ENCODE measurements at places on chromosomes 6 and 20.

GRCh38 chr6:34425132-34425497 lies 754 bp downstream of the RPS10 start:
- DNase-seq, result no peak

DNA sequence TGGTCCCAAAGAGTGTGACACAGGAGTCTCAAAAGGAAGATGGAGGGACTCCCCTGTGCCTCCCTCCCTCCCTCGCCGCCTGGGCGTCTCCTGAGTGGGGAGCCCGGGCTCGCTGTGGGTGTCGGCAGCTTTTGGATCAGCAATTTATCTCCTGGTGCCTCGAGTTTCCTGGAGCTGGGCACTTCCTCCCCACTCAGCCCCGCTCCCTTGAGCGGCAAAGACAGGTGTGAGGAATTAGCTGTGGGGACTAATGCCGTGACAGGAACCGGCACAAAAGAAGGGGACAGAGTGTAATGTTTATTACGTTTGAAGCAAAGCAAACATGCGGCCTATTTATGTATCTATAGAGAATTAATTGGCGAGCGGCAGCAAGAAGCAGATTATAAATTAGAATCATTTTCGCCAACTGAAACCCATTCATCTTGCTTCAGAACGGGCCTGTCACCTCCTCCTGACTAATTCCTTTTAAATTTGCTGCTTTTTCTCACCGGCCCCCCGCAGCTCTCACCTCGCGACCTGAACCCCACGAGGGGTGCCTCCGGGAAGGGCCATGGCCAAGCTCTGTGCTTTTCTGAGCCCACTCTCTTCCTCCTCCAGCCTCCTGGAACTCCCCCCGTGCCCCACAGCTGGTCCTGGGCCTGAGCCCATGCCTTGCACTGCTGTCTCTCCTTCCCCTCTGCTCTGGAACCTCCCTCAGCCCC lies 8.8 kb upstream of the CDH22 start:
- DNase-seq, result no peak

DNA sequence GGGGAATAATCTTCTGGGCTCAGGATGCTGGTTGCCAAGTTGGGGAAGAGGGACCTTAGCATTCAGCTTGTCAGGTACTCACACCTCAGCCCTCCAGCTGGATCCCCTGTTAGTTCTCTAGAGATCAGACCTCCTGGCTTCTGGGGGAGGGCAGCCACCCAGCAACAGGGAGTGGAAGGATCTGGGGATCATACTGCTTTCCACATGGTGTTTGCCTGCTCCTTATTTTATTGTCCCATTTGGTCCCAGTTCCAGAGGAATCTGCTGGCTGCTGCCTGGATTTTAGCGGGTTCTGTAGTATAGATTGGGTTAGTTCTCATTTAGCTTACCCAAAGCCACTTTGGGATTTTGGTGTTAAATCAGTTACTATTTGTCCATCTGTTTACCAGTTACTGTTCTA lies 29.3 kb downstream of the KAT14 start:
- no peak for DNase-seq

- DNase-seq, result no peak
These were observed 68.0 kb downstream of the BMP7 start for GRCh38 chr20:57198132-57199072.

DNA sequence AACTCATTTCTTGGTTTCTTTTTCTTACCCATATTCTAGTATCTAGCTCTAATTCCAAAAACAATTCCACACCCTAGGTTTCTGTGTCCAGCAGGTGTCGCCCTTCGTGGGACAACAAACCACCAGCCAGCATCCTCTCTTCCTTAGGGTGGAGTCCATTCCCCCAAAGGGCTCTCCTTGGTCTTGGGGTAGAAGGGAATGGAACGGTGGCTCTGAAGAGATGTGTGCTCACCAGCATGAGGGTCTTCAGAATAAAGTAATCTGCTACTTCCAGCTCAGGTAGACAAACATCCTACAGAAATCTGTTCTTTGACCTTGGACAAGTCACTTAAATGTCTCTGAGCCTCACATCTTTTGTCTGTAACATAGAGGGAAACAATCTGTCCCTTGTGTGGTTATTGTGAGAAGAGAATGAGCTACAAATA lies 7.2 kb downstream of the HLA-DMB start:
- peak; percentile 62 for DNase-seq

GRCh38 chr6:117072134-117072533 lies 193.2 kb upstream of the VGLL2 start:
- DNase-seq, result no peak

GRCh38 chr20:38173237-38174156 lies 8.4 kb upstream of the TGM2 start:
- peak; percentile 87 for DNase-seq

DNA sequence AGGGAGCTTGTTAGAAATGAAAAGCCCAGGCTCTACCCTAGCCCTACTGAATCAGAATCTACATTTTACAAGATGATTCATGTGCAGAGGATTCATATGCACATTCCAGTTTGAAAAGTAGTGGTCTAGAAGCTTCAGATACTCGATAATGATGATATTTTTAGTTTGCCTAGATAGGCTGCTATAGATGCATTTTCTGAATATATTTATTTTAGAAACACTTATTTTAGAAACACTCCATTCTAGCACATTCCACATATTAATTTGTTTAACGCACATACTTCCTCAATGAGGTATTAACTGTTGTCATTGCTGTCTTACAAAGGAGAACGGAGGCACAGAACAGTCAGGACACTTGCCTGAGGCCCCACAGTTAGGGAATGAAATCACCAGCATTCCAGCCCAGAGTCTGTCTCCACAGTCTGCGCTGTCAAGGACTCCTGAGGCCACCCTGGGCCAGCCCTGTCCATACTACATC lies 64.4 kb downstream of the SNAP25 start:
- no peak for DNase-seq

- DNase-seq, result no peak
These were observed 141.3 kb downstream of the PRL start for GRCh38 chr6:22155551-22155950.

- DNase-seq, result no peak
These were observed 72.6 kb upstream of the ZNF184 start for GRCh38 chr6:27545271-27546046.

DNA sequence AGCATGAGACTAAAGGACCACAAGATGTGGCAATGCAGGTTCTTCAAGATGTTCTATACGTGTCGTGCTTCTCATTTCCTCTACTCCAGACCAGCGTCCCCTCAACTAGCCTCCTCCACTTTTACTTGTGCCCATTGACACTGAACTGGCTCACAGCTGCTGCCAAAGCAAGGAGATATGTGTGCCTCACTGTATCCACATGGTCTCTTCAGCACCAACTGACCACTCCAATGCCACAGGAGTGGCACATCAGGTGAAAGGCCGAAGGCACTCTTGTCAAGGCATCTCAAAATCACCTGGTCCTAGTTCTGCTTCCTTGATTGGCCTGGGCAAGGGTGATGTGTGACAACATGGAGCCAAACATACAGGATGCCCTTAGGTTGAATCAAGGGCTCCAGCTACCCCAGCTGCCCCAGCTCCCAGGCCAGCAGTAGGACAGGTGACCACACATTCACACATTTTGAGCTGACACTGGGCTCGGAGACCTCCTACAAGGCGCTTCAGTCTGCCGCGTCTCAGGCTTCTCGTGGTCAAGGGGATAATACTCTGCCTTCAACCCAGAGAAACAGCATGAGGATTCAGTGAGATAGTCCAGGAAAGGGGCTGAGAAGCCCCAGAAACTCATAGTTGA lies 205.2 kb upstream of the CDH4 start:
- DNase-seq, result no peak

- DNase-seq, result no peak
These were observed 35.3 kb downstream of the PANK2 start for GRCh38 chr20:3924304-3925112.

- DNase-seq, result no peak
These were observed 109.1 kb downstream of the SASH1 start for GRCh38 chr6:148451690-148452089.

DNA sequence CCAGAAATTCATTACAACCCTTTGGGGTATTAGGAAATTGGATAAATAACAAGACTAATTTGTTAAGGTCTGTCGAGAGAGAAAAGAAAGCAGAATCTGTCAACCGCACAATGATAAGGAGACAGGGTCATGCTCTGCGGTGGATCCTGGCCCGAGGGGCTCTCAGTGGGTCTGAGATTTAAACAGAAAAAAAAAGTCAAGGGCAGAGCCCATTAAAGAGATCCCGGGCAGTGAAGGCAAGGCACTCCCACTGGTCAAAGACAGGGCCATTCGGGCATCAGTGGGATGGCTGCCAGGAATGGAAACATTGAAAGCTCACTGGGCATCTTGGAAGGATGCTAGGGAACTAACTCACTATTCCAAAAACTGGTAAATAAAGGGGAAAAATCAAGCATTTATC lies 77.9 kb downstream of the GNAS-AS1 start:
- DNase-seq, result no peak

- no peak for DNase-seq
These were observed 96.6 kb downstream of the SULF2 start for GRCh38 chr20:47688385-47689381.

DNA sequence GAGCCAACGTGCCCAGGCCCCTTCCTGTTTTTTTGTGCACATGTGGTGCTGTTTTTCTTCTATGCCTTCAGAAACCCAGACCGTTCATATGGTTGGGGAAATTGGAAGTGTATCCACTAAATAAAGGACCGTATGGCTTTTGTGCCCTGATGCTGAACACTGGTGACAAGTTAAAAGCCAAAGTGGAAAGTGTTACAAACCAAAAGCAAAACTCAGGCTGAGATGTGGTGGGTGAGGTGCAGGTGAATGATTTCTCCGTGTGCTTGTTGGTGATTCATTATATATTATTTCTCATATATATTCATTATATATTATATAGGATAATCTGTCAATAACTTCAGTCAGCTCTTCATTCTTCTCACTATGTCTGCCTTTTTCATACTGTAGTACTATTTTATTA lies 148.6 kb downstream of the SOBP start:
- no peak for DNase-seq

DNA sequence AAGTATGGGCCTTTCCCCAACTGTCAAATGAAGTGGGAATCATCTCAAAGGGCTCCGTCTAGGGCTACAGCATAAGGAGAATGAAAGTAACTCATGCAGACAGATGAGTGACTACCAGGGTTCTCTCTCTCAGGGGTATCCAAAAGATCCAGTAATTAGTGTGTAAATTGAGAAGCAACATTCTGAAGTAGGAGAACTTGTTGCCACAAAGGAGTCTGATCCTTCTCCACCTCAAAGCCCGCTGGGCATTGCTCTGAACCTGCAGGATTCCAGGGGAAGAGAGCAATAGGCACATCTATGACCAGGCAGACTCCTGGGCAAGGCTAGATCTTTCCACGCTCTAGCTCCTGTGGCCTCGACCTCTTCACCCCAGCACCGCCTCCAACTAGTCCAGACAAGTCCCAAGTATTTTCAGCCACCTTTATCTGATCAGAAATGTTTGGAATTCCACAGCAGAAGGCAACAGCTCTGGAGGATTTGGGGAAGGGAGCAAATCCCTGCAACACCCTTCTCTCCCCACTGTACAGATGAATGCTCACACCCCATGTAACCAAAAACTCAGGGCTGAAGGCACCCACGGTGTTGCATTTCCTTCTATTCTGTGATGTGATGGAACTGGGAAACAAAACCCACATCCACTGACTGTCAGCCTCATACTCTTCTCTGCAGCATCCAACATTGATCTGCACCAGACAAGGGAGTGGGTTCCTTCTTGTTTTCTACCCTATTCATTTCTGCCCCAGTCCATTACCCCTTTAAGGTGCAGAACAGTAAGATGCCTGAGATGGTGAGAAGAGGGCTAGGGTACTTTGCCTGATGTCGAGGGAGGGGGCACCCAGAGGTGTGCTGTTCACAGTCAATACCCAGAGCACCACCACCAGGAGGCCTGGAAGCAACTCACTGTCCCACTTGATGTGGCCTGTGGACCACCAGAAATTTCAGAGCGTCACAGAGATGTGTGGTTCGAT lies 41.0 kb downstream of the COX4I2 start:
- no peak for DNase-seq

DNA sequence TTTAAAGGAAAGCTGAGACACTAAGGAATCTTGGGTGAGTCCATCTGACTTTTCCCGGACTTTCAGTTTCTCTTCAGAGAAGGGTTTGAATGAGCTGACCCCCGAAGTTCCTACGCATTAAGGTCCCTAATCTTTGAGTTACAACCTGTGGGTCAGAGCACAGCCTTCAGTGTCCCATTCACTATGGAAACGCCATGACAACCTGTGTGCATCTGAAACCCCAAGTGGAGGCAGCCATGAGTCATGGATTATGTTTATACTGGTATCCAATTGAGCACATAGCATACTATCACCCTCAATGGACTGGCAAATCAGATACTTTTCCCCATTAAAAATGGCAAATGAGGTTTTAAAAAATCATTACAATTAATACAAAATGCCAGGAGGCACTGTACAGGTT lies 11.4 kb downstream of the MYLK4 start:
- peak; percentile 67 for DNase-seq

DNA sequence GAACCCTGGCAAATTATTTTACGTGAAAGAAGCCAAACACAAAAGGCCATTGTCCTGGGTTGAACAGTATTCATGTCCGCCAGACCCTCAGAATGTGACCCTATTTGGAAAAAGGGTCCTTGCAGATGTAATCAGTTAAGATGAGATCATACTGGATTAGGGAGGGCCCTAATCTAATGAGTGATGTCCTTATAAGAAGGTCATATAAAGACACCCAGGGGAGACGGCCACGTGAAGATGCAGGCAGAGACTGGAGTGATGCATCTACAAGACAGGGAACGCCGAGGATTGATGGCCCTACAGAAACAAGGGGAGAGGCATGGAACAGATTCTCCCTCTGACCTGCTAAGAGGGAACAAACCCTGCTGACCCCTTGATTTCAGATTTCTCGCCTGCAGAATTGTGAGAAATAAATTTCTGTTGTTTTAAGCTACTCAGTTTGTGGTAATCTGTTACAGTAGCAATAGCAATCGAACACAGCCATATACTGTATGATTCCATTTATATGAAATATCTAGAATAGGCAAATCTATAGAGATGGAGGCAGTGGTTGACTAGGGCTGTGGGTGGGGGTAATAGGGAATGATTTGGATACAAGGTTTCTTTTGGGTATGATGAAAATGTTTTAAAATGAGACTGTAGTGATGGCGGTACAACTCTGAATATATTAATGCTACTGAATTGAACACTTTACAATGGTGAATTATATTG lies 132.9 kb upstream of the NUP153 start:
- DNase-seq, result no peak

DNA sequence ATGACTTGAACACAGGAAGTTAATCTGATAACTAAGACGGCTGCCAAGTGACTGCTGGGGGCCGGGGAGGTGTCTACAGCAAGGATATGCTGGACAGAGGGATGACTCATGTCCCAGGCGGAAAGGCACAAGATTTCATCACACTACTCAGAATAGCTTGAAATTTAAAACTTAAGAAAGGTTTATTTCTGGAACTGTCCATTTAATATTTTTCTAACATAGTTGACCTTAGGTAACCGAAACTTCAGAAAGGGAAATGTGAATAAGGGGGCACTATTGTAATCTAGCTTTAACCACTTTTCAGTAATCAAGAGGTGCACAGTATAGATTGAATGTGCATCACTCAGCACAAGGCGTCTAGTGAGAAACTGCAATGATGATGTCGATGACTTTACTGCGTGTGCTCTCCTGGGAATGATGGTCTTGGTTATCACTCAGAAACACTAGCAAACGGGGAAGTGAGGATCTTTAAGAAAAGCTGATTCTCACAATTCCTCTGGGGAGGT lies 171.5 kb downstream of the QKI start:
- DNase-seq, result peak; percentile 74

- DNase-seq, result peak; percentile 88
These were observed 122.8 kb downstream of the UST start for GRCh38 chr6:148869585-148869984.
